Activated CD4-positive, alpha-beta T cell treated with anti-CD3 and anti-CD28 coated beads for 24 hours (primary cell): ENCODE measurements at places on chromosomes 2 and 18.
A peak's percentile ranks its signal among the peaks of the same experiment; 100 is the strongest.

- DNase-seq: no peak
These were observed 127.8 kb downstream of the OSR1 start for GRCh38 chr2:19230626-19231025.

GRCh38 chr2:174840436-174840835 lies 76.2 kb upstream of the CHRNA1 start:
- no peak for DNase-seq

DNA sequence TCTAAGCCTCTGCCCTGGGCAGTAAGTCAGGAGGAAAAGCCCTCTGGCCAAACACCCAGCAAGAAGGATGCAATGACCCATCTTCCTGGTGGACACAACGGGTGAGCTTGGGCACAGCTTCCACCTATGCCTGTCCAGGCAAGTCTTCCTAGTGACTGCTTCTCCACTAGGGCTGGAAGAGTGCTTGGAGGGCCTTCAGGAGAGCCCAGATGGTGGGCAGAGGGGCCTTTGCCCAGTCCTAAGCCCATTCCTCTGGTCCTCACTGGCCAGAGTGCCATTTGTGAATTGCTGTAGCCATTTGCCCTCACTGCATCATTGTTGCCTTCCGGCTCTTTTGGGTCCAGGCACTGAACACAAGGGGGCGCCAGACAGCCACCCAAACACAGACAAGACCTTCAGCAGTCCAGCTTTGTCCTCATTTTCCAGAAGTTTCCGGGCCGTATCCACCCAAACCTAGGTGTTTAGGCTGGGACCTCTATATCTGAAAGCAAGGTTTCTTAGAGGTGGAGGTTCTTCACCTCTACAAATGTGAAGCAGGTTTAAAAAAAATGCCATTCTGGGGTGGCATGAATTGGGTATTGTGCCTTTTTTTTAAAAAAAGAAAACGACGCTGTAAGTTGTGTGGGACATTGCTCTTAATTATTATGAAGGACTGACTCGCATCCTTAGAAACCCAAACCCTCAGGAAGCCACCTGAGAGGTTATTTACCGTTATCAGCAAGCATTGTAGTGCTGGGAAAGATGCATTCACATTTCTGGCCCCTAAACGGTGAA lies 29.5 kb downstream of the PAX8 start:
- peak; percentile 66 for DNase-seq

DNA sequence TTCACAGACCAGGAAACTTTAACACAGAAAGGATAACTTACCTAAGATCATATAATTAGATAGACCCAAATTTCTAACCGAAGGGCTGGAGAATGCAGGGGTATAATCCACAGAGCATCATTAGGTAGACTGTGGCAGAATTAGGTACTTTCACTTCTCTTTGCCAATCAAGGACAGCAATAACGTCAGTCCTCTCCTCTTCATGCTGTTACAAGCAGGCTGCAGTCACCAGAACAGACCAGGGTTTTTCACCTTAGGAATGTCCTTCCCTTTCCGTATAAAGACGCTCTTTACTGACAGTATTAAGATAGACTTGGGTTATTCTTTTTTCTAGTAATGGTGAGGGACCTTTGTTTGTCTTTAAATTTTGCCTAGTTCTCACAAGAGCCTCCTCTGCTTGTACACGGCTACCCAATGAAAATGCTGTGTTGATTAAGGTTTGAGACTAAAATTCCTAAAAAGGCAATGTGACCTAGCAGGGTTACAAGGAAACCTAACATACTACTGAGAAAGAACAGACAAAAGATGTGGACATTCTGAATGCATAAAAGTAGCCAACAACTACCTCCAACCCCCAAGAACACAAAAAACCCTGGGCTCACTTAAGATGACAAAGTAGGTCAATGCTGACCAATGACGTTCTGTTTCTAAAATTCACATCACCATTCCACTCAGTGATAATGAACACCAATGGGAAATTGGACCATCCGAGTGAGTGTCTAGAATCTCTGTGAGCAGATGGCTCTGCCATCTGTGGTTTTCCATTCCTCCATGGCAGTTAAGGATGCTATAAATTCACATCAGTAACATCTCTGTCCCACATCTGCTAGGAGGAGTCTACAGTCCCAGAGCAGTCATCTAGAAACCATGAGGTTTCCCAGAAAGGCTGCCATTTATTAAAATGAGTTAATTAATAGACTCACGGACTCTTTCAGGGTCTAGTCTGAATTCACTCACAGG lies 2.1 kb downstream of the PDIA6 start:
- no peak for DNase-seq

DNA sequence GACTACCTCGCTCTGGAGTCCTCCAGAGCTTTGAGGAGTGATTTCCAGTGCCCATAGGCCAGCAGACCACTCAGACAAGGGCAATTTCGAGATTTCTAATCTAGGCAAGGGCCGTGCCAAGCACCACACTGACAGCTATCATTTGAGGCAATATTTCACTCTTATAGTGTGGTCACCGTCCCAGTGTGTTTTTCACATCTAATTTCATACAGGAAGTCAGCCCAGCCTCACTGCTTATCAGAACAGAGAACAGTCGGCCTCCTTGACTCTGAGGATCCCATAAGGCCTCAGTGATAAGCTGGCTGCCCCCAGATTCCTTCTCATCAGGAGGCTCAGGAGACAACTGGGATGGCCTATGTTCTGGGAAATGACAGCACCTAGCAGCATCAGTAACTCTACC lies 581 bp downstream of the CAPN14 start:
- no peak for DNase-seq
